Caki2 (cell line): ENCODE measurements at places on chromosomes 5 and 9.
A peak's percentile ranks its signal among the peaks of the same experiment; 100 is the strongest.

GRCh38 chr5:102589661-102590060, 90.9 kb upstream of the SLCO6A1 start:
- no peak for DNase-seq

GRCh38 chr5:33129309-33129708, 311.5 kb upstream of the TARS1 start:
- DNase-seq = no peak

DNA sequence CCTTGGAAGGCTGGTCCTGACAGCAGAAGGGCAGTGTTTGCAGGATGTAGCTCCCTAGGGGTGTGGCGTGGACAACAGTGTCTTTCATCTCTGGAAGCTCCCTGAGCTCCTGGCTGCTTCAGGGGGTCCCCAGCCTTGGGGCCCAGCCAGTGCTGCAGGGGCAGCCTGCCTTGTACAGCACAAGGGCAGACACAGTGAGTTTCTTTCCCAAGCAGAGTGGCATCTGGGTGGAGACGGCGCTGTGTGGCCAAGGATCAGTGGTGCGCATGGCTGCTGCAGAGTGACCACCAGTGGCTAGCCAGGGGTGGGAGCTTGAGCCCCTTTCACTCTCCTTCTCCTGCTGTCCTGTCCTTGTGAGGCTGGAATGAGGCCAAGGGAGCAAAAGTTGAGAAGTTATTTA, 7.6 kb upstream of the IRX4 start:
- DNase-seq = no peak

GRCh38 chr5:159588941-159589340, 258.7 kb upstream of the IL12B start:
- DNase-seq = no peak

- no peak for DNase-seq
Measured at GRCh38 chr9:13282998-13283397, 3.5 kb upstream of the MPDZ start.

- no peak for DNase-seq
Measured at GRCh38 chr9:19431361-19432171, 22.8 kb downstream of the ACER2 start.

DNA sequence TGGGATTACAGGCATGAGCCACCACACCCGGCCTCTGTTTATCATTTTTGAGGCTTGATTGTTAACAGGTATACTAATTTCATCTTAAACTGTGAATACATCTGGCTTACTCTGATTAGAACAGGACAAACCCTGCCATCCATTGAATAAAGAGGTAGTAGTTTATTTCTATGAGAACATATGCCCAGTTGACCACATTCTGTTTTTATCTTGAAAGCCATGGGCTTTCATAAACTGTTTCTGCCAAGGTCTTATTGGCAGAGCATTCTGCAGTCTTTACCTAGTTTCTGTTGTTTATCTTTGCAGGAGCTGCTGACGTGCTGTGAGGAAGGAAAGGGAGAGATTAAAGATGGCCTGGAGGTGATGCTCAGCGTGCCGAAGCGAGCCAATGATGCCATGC, 184.9 kb upstream of the OTULINL start:
- no peak for DNase-seq

- DNase-seq = peak; percentile 18
Measured at GRCh38 chr5:142143878-142144277, 35.3 kb downstream of the NDFIP1 start.

DNA sequence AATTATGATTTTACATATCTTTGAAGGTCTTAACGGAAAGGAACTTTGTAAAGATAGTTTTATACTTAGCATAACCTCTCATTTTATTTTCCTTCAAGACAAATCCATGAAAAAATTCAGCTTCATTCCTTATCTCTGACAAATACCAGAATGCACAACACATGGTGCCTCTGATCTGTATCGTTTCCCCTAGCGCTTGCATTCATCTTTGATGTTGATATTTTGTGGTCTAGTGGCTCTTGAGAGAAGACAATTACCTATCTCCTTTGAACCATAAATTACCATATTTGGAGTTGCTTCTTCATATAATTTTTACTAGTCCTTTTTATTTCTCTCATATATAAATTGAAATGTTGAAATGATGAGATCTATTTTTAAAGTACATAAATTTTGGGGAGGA, 551.3 kb downstream of the PDE4D start:
- DNase-seq = no peak

- peak; percentile 18 for DNase-seq
Measured at GRCh38 chr5:162068412-162068811, 839 bp downstream of the GABRG2 start.

GRCh38 chr9:134971196-134971595, 53.5 kb upstream of the FCN1 start:
- DNase-seq = no peak

- DNase-seq = no peak
Measured at GRCh38 chr5:154197801-154198491, 7.4 kb downstream of the GALNT10 start.

GRCh38 chr5:143129910-143130612, 273.4 kb downstream of the NR3C1 start:
- no peak for DNase-seq

- DNase-seq = no peak
Measured at GRCh38 chr5:137734331-137734730, 1.6 kb downstream of the KLHL3 start.
